ENCODE measurements at places on chromosomes 12 and 14.
A peak's percentile ranks its signal among the peaks of the same experiment; 100 is the strongest.

GRCh38 chr12:24232531-24232930, 283.1 kb upstream of the SOX5 start:
- no peak for DNase-seq

GRCh38 chr12:52389313-52390207, 4.1 kb upstream of the KRT84 start:
- DNase-seq, result peak; percentile 31

GRCh38 chr14:80781972-80782367, 159.6 kb downstream of the CEP128 start:
- no peak for DNase-seq

DNA sequence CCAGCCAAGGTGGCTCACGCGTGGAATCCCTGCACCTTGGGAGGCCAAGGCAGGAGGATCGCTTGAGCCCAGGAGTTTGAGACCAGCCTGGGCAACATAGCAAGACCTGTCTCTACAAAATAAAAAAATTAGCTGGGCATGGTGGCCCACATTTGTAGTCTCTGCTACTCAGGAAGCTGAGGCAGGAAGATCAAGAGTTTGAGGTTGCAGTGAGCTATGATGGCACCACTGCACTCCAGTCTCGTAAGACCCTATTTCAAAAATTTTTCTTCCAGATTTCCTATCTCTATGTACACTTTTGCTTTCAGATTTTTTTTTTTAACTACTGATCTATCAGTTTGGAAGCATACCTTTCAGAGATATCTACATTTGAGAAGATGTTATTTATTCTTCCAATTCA, 15.3 kb downstream of the SNX6 start:
- DNase-seq, result no peak

- no peak for DNase-seq
These were observed 377.1 kb upstream of the SFSWAP start for GRCh38 chr12:131333621-131334440.

DNA sequence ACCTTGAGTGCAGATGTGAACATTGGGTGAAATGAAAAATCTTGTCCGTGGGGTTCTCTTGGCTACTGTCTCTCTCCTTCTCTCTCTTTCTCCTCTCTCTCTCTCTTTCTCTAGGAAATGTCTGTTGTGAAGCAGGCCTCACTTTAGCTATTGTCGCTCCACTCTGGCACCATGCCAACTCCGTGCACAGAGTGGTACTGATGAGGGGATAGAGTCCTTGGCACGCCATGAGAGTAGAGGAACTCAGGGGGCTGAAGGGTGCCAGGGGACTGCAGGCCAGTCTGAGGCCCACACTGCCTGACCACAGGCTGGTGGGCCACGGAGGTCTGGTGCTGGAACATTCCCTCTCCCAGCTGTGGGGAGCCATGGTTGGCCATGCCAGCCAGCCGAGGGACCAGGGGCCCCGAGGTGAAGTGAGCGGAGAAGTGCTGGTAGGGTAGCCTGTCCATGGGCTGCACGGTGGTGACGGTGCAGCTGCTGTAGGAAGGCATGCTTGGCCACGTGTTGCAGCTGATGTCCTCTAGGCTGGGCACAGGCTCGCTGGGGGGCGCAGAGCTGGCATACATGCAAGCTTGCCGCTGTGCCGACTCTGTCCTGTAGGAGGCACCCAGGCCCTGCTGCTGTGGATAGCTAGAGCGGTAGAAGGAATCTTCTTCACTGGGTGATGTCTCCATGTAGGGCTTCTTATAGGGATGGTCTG, 50.4 kb downstream of the TBX5 start:
- no peak for DNase-seq

DNA sequence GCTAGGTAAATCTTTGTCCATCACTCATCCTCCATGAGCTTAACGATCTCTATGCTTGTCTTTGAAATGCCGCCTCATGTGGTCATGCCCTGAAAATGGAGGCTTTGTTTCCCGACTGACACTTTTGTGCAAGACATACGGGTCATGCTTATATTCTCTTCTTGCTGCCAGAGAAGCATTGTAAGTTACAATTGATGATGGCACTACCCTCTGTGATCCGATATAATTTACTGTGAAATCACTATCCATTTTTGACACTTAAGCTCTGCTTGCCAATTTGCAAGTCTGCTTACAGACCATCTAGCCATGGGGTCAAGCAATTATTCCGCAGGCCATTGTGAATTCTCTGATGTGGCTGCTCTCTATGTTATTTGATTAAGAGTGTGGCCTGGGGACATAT, 650.0 kb downstream of the FLRT2 start:
- peak; percentile 21 for DNase-seq

DNA sequence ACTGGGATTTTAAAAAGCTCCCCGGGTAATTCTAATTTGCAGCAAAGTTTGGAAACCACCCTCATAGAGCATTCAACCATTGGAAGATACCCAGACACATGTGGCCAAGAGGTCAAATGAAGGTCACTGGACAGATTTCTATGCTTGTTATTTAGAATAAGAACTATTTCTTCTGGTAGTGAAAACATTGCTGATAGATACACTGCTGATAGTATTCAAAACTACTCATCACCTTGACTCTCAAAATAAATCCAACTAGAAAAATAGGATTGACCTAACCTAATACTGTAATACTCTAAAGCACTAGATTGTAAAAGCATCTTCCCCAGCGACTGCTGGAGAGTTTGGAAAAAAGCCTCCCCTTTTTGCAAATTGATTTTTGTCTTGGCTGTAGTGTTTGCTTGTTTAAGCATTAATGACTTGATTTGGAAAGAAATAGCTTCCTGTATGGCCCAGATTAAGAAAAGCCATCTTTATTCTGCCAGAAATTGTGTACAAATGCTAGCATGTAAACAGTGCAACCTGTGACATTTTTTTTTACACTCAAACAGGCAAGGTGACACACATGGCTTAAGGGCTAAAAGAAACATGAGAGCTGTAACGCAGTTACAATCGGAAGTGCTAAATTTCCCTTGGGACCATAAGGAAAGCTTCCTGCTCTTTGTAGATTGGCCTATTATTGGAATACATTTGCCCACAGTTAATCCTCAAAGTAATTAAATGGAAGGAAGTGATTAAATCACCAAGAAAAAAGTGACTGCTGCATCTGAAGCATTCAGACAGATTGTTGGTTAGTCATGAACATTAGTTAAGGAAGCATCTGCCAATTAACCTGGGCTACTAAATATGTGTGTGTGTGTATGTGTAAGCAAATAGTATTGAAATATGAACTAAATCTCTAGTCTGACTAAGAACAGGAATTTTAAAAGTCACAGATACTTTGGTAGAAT, 356.5 kb upstream of the ATP2B1 start:
- peak; percentile 22 for DNase-seq

DNA sequence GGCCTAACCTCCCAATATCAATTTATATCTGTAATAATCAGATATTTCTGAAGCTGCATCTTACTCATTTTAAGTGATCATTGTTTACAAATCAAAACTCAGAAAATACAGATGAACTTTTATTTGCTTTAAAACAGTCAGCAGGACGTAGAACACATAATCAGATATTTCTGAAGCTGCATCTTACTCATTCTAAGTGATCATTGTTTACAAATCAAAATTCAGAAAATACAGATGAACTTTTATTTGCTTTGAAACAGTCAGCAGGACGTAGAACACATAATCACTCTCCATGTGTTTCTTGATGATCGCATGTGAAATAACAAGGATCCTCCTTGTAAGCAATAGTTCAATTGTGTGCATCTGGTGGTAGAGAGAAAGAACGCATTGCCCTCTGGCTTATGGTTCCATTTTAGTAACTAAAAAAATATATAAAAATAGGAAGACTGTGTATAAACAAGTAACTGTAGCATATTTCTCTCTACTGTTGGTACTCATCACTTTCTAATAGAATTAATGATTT, 15.0 kb upstream of the TMTC2 start:
- DNase-seq, result no peak

DNA sequence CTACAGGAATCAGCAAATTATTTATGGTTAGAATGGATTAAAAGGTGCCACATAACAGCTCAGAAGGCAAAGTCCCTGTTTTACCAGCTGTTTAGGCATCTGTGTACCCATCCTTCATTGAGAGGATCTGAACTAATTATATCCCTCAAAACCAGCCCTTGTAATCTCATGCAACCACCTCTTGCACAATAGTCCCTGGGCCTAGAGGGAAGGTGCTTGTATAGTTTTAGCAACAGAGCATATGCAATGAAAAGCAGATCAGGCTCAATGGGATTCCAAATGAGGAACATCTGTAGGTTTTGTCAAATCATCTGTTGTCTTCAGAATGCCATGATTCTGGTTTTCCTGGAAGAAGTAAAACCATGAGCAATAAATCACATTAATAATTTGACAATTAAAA, 26.0 kb upstream of the GLIPR1L2 start:
- DNase-seq, result no peak

- no peak for DNase-seq
These were observed 4.2 kb downstream of the PPTC7 start for GRCh38 chr12:110578694-110579534.

- peak; percentile 25 for DNase-seq
These were observed 159.4 kb upstream of the PLEKHG7 start for GRCh38 chr12:92543359-92543758.

GRCh38 chr14:89988787-89989186, 33.1 kb downstream of the TDP1 start:
- no peak for DNase-seq

- no peak for DNase-seq
These were observed 36.8 kb downstream of the SPTSSA start for GRCh38 chr14:34425095-34425851.
